ENCODE measurements at places on chromosomes 7 and 10.

- no peak for DNase-seq
These were observed 8.0 kb downstream of the RBM33 start for GRCh38 chr7:155652156-155653114.

GRCh38 chr10:6567884-6568283 is 12.2 kb downstream of the PRKCQ start:
- no peak for DNase-seq

- DNase-seq = peak; percentile 26
These were observed 730 bp downstream of the LARP4B start for GRCh38 chr10:930625-931325.

DNA sequence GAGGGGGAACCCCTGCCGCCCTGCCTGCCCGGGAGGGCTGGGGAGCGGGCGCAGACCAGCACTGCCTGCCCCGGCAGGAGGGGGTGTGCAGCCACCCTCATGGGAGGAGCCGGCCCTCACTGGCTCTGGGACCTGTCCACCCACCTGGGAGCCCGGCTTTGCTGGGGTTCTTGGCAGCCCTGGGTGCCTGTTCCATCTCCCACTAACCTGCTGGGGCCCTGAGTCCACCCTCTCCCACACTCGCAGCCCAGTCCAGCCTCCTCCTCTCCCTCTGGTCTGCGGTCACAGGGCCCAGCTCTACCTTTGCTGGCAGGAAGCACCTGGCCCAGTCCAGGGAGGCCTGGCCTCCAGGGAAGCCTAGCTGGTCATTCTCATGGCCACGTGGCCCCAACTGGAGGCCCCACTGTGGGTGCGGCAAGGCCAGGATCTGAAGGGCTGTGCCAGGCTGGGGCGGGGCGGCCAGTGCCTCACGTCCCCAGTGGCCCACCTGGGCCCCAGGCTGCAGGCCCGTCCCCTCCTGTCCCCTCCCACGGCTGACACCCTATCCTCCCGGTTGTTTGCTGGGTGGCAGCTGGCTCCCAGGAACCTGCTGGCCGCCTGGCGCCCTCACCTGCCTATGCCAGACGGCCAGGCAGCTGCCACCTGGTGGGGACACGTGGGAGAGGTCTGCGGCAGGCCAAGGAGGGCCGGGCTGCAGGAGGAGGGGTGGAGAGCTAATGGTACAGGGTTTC is at the start of gene TMEM184A:
Gene TMEM184A, minus strand, starts transcription at position 393 of the 731 bp plus-strand sequence. CDS start 721 bp downstream, outside the sequence.
- DNase-seq = peak; percentile 60

DNA sequence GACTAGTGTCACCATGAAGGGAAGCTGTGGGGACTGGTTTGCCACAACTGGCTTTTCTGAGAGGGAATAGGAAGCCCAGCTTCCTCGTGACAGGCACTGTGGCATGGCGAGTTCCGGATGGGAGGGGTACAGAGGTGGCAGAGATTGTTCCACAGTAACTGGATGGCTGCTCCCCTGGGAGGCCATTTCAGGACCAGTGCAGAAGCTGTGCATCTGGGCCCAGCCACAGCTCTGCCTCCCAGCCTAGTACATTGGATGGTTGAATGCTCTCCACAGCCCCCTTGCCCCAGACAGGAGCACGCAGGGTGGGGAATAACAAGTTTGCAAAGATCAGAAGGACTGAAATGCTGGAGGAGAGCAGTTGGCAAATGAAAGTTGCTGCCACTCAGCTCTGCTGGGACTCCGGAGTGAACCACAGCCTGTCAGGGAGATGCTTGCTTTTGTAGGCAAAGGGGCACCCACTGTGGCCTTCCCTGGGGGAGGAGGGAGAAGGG is 51.8 kb downstream of the GSDME start:
- no peak for DNase-seq

GRCh38 chr10:73439605-73440312 is 6.4 kb upstream of the MSS51 start:
- DNase-seq = no peak

DNA sequence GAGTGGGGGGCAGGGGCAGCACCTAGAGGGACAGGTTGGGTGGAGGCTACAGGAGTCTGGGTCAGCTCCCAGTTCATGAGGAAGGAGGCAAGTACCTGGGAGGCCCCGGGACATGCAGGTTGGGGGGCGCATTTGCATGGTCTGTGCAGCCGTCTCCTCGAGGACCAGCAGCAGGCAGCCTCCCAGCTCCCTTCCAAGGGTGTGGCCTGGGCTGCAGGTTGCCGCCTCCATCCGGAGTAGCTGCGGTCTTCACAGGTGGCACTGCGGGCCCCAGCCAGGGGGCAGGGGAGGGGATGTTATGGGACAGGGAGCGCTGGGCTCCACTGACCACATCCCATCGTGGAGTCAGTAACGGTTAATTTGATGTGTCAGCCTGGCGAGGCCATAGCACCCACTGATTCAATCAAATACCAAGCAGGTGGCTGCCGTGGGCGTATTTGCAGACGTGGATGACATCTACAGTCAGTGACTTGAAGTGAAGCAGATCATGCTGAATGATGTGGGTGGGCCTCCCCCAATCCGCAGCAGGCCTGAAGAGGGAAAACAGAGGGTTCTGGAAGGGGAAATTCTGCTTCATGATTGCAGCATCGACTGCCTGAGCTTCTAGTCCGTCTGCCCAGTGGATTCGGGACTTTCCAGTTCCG is 81.6 kb downstream of the PRKAG2 start:
- peak; percentile 84 for DNase-seq

DNA sequence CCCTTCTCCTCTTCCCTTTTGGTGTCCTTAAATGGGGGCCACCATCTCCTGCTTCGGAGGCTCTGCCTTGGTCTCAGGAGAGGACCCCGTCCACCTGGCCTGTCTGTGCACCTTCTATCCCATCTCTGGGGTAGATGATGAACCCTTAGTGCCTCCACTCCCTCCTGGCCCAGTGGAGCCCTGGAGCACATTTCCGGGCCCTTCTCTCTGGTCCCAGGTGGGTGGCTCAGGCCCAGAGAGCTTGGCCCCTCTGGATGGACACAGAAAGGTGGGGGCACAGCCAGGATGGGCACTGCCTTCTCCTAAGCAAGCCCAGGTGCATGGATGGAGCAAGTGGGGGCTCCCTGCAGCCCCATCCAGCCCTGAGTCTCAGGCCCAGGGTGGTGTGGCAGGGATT is 121.4 kb upstream of the RET start:
- no peak for DNase-seq

GRCh38 chr7:101527844-101528667 is 101.0 kb downstream of the MYL10 start:
- DNase-seq = no peak

GRCh38 chr7:123719197-123719721 is 29.5 kb downstream of the WASL start:
- DNase-seq = no peak

GRCh38 chr10:79239275-79239779 is 107.9 kb upstream of the PPIF start:
- no peak for DNase-seq

DNA sequence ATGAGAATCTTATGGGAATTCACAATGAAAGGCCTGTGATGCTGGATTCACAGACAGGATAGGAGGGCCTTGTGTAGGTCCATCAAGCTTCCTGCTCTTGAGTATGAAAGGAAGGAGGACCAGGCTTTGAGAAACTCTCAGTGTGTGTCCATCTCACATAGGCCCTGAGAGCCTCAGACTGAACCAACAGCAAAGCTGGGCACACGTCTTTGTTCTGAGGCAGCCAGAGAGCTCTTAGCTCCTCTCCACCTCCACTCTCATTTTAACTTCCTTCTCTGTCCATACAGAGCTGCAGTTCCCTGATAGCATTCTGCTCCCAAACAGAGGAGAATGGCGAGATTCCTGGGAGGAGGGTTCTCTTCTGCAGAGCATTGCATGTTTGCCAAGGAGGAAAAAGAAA is 515.6 kb downstream of the CALN1 start:
- no peak for DNase-seq

DNA sequence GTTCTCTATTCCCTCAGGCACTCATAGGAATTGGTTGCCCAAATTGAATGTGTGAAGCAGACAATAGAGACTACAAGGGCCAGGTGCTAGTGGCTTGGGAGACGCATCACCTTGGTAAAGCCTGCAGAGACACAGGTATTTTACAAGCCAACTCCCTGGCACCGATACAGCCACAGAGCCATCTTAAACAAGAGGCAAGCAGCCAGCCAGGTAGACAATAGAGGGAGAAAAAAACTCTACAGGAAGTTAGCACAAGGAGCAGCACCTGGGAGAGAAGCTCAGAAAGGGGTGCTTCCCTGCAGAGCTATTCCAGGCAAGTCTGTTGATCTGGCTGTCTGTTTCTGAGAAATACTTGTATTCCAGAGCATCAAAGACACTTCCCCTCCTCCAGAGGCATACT is 43.0 kb upstream of the CDK1 start:
- no peak for DNase-seq

GRCh38 chr7:66682350-66683093 is 53.8 kb downstream of the KCTD7 start:
- no peak for DNase-seq

DNA sequence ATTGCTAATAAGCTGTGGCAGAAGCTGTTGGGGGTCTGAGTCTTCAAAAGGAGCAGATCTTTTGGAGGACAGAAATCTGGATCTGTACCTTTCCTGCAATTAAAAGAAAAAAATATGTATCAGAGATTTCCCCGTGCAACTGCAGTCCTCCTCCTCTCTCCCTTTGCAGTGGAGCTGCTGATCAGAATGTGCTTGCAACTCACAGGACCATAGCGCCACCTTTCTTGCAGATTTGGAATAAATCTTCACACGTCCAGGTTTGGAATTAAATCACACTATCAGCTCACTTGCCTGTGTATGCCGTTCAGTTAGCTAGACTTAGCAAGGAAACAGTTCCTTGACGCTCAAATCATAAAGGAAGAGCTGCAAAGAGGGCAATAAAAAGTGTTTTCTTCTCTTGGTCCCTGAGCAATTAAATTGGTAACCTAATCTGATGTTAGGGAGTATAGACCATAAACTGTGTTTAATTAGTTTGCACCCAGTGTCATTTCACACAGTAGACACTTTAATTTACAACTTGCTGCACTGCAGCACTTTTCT is 77.4 kb downstream of the PON1 start:
- no peak for DNase-seq

GRCh38 chr7:119197172-119197876 is 972.8 kb downstream of the ANKRD7 start:
- no peak for DNase-seq

- no peak for DNase-seq
These were observed 49.0 kb upstream of the LYZL1 start for GRCh38 chr10:29239569-29240472.

DNA sequence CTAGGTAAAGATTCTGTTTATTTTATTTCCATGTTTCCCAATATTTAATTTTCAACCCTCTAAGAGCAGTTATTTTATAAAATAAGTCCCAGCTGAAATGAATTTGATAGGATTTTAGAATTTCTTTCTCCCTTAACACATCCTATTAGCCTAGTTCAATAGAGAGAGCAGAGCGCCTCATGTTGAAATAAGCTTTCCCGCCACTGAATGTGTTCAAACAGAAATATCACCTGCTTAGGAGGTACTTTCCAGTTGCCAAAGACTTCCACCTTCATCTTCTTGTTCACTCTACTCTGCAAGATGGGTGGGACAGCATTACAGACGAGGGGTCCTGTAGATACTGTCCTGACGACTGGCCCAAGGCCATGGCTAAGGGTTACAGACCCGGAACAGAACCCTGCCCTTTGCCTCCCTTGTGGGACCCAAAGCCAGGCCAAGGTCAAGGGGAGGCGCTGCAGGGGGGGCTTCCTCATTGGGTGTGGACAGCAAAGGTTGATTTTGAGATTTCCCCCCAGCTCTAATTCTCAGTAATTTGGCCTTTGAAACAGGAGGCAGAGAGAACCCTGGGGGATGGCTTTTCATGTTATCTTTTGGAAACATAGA is 62.0 kb downstream of the PARP12 start:
- no peak for DNase-seq

DNA sequence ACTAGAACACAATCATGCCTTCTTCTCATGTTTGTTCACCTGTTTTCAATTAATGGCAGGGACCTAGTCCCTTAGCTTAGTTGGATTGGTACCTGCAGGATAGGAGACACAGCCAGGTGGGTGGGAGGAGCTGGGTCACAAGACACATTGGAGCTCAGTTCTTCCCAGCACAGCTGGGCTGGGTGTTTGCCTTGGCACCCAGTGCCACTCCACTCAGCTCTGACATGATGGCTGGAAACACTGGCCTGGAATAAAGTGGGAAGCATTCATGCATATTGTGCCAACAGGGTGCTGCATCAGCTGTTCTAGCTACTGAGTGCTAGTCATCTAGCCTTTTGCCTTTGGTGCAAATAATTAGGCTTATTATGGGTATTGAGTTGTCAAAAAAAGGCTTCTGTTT is 226.1 kb downstream of the PTEN start:
- no peak for DNase-seq

DNA sequence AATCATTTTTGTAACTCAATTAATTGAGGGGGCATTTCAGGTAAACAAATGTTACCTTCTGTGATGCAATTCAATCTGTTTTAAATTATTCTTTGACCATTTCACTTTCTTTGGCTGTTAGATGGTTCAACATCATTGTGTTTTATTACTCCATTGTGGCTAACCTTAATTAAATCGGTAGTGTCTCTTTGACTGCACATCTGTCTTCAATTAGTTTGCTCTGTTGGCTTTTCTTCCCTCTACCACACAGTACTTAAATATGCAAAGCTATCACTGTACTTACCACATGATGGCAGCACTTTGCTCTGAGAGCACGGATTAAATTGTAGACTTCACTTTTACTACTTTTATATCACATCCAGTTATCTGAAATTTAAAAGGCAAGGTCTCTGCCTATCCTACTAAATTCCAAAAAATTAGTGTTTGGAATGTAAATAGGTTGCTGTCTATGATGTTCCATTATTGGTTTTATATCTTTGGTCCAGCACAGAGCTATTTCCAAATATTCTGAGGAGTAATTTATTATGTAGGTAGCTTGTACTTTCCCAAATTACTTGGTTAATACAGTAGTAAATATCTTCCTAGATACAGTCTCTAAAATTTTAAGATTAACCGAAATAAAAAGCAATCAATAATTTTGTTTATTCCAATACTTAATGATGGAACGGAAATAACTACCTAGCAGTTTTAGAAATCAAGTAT is 352.0 kb downstream of the PCLO start:
- DNase-seq = no peak

- no peak for DNase-seq
These were observed 72.3 kb downstream of the PRR15 start for GRCh38 chr7:29636009-29636351.

DNA sequence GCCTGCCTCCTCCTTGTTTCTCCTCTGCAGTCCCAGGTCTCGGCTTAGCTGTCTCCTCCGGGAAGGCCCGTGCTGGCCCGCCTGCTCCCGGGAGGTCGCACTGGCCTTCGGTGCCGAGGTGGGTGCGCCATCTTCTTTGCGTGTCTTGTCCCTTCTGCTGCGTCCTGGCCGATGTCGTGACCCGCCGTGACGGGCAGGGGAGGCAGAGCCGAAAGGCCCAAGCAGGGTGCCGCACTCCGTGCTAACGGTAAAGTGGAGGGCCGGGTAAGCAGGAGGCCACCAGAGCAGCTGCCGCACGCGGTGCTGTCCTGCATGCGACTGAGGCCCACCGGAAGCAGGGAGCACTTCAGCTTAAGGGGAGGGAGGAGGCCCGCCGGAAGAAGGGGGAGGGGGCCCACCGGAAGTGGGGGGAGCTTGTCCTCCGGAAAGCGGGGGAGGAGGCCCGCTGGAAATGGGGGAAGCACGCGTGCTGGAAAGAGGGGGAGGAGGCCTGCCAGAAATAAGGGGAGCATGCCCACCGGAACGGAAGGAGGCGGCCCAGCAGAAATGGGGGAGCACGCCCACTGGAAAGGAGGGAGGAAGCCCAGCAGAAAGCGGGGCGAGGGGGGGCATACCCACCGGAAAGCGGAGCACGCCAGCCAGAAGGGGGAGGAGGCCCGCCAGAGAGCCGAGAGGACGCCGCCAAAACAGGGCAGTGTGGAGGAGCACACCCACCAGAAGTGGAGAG is 71.4 kb downstream of the PROSER2 start:
- no peak for DNase-seq

- DNase-seq = no peak
These were observed 53.5 kb downstream of the SCIN start for GRCh38 chr7:12623885-12624498.
